Stimulated activated naive CD4-positive, alpha-beta T cell treated with Interleukin-2 at 50 U/mL for 16 hours (primary cell): ENCODE measurements at places on chromosomes 12 and 14.

DNA sequence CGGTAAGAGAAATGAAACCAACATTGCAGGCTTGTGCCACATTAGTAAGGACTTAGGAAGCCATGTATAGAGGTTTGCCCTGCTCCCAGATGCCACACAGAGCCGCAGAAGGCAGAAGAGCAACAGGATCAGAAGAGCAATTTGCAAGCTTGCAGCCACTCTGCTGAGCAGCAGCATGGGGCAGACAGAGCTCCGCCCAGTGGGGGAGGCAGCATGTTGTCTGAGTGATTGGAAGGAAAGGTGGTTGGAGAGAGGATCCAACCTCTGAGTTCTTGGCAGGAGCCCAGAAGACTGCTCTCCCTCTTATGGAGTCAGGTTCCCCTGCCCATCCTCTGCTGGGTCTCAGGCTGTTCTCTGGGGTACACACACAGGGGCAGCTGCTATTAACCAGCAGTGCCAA lies 2.3 kb upstream of the KRT6A start:
- DNase-seq: no peak

DNA sequence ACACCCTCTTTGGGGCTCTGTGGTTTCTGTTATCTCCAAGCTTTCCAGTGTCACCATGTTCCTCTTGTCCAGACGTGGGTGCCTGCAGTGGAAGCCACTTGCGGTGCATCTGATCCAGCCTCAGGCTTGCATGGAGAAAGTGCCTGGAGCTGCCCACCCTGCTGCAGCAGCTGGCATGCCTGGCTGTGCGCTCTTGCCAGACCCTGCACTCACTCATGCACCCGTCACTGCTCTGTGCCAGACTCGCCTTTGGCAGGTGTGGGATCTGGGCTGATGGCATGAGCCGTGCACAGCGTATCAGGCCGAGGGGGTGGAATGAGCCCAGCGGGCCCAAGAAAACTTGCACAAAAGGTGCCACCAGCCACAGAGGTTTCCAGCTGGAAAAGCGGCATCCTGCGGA lies 105.1 kb downstream of the MNAT1 start:
- no peak for DNase-seq

DNA sequence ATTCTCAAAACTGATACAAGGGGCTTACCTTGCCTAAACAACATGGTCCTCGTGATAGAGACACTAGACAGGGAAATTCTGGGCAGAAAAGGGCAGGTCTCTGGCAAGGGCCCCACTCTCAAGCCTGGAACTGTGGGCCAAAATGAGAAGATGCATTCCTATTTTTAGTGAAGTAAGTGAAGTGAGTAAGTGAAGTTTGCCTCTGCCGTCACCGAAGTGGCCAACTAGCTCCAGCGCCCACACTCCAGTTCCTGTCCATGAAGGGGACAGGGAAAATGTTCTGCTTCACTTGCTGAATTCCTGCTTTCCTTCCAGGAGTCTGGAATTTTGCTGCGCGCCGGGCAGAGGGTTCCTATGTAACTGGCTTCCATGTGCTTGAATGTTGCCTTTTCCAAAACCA lies 1035.6 kb upstream of the TMEM132C start:
- DNase-seq: no peak

DNA sequence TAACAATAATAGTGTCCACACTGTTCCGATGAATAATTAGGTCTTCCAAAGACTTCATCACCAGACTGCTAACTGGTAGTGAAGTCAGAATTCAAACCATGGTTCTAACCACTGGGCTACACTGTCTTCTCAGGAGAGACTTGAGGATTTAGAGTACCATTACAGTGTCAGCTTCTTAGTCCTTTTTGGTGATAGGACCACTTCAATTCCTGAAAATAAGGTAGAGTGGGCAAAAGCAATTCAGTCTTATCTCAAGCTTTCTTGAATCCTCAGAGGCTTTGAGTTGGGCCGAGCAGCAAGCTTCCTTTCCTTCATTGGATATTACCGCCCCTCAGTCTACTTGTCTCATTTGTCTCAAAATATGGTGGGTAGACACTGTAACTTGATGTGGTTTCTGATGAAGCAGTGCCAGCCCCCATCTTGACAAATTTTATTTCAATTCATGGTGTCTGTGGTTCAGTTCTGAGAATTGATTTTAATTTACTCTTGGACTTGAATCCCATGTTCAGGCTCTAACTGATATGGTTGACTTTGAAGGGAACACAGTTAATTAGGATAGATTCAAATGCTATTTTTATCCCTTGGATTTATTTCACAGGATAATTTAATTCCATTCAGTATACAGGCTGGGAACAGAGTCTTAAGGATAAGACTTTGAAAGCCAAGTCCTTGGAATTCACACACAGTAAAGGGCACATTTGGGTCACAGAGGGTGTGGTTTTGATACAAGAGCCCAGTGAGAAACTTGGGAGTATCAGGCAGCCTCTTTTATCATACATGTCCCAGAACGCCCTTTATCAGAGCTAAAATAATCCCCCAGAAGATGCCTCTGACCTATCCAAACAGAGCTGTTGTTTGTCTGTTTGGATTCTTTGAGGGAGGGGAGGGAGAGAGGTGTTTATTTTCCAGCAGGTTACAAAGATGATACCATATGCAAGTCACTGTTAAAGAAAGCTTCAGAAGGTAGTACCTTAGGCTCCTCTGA lies 167.3 kb downstream of the PRKCH start:
- DNase-seq: no peak

GRCh38 chr14:102579696-102580549 lies 12.5 kb upstream of the RCOR1 start:
- no peak for DNase-seq

DNA sequence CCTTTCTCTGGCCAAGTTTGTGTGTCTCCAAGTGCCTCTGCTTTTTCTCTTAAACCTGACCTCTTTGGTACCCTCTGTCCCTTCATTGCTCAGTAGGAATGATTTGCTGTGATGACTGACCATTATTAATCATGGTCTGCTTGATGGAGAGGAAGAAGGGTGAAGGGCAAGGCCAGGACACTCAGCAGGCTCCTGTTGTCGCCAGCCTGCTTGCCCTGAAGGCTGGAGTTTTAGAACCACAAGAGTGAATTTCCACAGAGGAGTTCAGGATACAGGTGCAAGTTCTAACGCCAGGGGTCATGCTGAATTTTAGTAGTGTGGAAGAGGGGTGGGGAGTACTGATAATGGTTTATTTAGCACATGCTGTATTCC lies 2.8 kb upstream of the ITGA5 start:
- DNase-seq: no peak

- DNase-seq: no peak
Observed at GRCh38 chr12:51379571-51379970, 11.6 kb downstream of the GALNT6 start.

DNA sequence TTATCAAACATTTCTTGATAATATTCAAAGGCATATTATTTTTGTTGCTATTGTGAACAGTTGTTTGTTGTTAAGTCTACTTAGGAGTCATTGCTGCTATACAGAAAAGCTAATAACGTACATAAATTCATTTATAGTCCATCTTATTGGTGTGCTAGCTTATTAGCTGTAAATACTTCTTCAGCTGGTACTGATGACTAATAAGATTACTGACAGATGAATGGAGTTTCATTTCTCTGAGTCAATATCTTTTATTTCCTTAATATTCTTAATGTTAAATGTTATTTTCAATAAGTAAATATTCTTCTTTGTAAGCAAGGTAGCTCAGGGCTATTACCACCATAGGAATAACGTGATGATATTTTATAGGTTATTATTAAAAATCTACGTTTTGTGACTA lies 139.4 kb upstream of the SLCO1C1 start:
- DNase-seq: no peak

- DNase-seq: no peak
Observed at GRCh38 chr14:43894534-43894933, 612.5 kb downstream of the FSCB start.

DNA sequence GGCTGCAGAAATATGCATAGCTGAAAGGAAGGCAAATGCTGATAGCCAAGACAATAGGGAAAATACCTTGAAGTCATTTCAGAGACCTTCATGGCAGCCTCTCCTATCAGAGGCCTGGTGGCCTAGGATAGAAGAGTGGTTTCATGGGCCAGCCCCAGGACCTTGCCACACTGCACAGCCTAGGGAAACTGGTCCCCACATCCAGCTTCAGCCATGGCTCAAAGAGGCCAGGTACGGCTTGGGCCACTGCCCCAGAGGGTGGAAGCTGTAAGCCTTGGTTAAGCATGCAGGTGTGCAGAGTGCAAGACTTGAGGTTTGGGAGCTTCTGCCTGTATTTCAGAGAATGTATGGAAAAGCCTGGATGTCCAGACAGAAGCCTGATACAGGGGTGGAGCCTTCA lies 101.0 kb upstream of the KITLG start:
- DNase-seq: no peak

DNA sequence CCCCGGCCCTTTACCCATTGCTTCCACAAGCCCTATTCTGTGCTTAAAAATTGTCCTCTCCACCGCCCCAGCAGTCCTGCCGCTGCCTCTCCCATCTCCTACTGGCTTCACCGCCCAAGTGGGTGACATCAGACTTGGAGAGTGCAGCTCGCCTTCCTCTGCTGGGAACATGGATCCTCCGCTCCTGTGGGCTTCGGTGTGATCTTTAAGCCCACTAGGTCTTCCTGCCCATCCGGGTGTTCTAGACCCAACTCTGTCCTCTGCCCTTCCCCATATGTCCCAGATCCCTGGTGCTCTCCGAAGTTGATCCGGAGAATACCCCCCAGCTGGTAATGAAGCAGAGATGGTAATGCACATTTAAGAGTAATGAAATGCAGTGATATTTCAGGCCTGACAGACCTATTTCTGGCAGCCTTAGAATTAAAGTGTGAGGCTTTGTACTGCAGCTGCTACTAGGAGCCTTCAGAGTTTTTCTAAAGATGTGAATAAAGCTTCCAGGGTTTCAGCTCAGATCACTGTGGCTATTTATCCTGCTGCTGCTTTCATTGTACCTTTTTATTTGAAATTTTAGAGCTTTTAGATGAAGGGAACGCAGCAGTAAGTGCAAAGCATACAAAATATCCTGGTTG lies 22.9 kb upstream of the CTDSP2 start:
- DNase-seq: no peak

GRCh38 chr14:50008562-50008961 lies 107.8 kb downstream of the VCPKMT start:
- DNase-seq: no peak

GRCh38 chr12:55041345-55042055 lies 21.7 kb downstream of the NEUROD4 start:
- no peak for DNase-seq

DNA sequence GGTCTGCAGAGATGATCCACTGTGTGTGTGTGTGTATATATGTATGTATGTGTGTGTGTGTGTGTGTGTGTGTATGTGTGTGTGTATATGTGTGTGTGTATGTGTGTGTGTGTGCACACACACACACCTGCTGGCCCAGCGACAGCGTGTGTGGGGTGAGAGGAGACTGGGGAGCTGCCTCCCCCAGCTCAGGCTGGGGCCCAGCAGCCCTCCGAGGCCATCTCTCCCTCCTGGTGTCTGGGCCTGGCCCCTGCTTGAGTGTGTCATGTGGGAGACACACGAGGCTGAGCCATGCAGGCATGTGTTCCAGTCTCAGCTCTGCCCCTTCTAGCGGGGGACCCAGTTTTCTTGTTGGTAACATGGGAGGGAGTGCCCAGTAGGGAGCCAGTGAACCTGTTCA lies 10.0 kb upstream of the TNFAIP2 start:
- no peak for DNase-seq

DNA sequence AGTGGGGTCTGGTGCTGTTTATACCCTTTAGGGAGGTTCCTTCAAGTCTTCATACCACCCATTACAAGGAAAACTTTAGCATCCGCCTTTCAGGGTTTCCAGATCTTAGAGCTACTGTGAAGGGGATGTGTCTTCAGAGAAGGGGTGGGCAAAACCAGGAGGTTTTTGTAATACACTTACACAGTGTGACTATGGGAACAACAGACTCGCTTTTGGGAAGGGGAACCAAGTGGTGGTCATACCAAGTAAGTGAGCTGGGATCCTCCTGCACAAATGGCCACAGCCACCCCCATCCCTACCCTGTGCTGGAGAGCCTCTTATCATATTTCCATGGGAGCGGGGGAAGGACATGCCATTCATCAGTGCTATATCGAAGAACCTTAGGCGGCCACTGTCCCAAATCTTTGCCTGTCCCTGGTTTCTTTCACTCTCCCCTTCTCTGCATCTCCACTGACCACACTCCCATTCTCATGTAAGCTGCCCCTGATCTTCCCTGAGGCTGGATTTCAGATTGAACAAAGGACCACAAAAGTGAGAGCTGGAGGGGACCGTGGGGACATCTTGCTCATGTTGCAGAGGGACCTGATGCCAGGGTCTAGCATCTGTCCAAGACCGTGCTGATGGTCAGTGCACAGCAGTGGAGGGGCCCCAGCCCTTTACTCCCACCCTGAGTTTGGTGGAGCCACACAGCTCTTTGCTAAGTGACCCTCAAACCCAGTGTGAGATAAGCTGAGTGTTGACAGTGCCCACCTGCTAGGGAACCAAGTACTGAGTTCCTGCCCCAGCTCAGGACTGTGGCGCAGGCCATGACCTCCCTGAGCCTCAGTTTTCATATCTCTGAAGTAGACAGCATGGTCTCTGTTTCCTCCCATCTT lies 51.4 kb downstream of the DAD1 start:
- no peak for DNase-seq

DNA sequence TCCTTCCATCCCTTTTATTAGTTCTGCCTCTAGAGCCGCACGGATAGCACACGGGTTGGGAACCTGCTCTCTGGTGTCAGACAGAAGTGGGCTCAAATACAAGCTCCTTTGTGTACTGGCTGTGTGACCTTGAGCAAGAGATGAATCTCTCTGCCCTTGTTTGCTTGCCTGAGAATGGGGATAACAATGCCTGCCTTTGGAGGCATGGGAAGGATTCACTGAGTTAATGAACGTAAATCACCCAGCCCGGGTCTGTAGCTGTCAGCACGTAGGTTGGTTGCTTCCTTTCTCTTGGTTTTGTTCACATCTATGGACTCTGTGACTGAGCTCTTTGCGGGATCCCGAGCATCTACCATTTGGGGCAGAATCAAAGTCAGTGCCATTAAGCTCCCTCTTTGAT lies 79.3 kb upstream of the NRXN3 start:
- no peak for DNase-seq

DNA sequence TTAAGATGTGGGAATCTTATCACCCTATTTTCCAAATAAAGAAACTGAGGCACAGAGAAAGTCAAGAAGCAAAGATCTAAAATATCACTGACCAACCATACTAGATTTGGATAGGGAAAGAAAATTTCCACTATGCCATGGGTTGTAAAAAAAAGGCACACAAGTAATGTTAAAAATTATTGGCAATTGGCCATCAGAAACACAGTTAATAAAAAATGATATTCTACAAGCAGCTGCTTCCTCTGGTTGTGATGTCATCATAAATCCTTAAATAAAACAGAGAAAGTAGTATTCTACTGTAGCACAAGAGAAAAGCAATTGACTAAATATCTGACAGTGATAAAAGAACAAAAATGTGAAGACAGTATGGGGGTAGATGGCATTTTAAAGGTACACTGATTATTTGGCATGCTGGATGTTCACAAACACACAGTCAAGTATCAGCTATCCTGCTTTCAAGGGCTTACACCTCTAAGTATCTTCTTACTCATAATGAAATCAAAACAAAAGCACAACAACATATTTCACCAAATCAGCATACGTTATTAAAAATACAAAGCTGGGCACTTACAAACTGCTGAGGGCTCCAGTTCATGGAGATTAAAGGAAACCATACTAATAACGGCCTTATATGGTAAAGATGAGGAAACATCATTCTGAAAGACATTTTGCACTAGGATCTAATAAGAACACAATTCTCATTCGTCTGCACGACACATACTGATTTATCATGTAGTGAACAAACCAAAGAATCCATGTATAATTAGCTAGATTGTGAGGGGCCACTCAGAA lies 45.7 kb downstream of the CORO1C start:
- DNase-seq: no peak
